Stimulated activated CD8-positive, alpha-beta memory T cell treated with anti-CD3 and anti-CD28 coated beads, Interleukin-4, amount 100 ng/mL, for 1 hour (primary cell): ENCODE measurements at places on chromosomes 7 and 10.

DNA sequence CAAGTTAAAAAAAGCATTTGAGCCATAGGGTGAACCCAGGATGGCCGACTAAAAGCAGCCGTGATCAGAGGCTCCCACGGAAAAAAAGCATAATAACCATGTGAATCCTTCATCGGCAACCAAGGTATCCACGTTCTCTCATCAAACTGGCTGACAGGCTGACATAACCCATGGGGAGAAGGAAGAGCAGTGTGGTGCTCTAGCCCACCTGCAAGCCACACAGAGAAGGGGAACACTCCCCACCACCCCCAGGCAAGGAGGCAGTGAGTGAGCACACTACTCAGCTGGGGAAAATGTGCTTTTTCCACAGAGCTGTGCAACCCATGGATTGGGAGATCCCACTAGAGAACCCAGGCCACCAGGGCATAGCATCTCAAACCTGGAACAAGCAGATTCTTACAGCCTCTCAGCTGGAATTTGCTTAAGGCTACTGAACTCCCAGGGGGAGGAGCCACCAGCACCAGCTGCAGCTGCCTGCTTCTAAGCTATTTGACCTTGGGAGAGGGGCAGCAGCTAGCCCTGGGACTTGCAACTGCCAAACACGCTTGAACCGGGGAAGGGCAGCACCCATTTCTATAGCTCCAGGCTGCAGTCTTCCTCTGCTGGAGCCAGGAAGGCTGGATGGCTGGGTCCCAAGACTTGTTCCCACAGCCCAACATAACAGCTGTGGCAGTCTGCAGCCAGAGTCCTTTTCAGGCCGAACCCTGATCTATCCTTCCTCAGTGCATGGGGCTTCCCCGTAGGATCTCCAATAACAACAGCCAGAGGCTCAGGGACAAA lies 178.2 kb upstream of the NRG3 start:
- DNase-seq: no peak

GRCh38 chr7:100034871-100035510 lies 14.6 kb upstream of the ZSCAN21 start:
- DNase-seq: no peak

DNA sequence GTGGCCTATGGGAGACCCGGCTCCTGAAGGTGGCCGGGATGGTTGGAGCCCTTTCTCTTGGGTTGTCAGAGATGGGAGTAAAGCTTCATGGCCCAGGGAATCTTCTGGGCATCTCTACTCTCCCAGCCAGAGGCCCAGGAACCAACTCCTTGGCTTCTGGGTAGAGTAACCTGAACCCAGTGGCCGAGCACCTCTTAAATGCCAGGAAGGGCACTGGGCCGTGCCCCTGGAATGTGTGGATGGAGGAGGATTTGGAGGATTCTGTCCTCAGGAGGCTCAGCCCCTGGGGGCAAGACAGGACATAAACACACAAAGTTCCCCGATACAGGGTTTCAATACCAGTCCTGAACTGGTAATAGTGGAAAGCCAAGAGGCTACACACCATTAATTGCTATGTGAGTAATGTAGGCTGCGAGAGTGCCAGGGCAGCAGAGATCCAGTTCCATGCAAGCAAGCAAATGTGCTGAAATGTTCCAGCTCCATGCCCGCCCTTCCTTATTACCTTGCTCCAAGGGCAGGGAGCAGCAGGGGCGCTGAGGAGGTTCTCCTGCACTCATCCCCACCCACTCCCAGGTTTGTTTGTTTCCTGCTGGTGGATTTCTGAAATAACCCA lies 1.2 kb downstream of the PALD1 start:
- DNase-seq: no peak

- no peak for DNase-seq
Observed at GRCh38 chr10:85231534-85232270, 903.3 kb downstream of the CCSER2 start.

DNA sequence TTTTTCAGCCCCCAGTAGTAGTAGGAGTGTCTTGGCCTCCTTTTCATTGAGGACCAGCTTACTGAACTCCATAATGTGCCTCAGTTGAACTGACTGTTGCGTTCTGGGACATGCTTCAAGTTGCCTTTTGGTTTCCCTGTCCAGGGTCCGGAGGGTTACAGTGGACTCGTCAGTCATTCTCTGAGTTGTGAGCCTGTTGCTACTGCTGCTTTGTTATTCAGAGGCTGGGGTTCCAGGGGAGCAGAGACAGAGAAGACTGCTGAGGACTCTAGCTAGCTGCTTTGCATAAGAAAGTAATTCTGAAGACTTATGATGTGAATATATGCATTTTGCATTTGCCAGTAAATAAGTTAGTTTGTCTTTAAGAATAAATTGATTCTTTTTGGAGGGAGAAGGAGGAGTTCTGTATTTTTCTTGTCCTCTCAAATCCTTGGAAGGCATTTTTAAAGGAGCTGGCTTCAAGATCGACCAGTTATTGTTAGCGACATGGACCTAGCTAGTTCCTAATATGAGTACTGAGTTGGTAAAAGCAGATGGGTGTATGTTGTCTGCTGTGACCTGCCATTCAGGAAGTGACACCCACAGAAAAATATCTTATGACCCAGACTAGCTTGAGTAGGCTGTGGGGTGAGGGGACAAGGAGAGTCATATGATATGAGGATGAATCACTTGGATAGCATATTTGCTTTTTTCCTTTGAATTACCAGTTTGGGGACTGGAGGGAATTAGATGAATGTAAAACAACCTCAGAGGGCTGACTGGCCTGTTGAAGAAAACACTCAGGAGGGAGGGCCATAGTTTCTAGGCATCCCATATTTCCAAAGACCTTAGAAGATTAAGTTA lies 8.3 kb downstream of the PI4K2A start:
- peak; percentile 13 for DNase-seq

DNA sequence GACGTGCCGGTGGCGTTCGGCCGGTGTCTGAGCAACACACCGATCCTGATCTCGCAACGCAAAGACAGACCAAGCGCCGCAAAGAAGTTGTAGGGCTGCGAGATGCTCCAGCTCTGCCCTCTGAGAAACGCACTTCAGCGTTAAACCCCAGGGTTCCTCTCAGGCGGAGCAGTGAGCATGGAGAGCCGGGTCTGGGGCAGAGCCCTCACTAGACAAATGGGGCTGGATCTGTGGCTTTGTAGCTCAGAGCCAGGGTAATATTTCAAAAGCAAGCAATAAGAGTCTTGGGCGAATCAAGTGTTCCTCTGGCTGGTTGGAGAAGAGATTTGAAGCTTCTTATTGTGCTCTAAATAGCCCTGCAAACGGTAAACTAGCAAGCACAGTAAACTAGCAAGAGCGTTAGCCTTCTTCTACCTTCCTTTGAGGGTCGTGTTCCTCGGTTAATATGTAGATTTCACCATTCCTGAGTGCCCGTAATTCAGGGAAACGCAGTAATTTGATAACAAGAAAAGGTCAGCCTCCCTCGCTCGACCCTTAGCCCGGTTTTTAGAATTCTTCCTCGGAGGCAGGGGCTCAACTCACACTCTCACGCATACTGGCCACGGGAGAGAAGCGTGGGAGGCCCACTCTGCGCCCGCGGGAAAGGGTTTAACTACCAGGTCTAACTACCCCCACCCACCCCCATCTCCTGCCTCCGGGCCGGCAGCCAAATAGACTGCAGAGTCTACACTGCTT lies 6.7 kb downstream of the SKAP2 start:
- DNase-seq: no peak

DNA sequence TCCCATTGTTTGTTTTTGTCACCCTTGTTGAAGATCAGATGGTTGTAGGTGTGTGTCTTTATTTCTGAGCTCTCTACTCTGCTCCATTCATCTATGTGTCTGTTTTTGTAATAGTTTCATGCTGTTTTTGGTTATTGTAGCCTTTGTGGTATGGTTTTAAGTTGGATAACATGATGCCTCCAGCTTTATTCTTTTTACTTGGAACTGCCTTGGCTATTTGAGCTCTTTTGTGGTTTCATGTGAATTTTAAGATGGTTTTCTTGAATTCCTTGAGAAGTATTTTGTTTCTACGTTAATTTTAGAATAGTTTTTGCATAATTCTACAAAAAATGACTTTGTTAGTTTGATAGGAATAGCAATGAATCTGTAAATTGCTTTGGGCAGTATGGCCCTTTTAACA lies 170.0 kb upstream of the IGFBP3 start:
- no peak for DNase-seq

- no peak for DNase-seq
Observed at GRCh38 chr7:108146070-108146842, 16.1 kb upstream of the LAMB4 start.

DNA sequence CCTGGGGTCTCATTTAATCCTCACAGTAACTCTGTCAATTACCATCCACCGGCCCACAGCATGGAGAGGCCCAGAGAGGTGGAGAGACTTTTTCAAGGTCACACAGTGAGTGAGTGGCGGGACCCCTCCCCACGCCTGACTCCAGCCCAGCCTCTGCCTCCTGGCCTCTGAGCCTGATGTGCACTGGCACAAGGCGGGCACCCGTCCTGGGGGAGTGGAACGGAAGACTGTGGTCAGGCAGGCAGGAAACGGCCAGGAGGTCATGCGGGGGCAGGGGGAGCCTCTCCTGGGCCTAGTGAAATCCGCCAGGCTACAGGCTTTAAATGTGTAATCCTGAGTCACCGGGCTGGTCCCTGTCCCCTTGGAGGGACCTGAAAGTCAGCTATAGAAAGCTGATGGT lies 32.2 kb downstream of the ZCCHC24 start:
- no peak for DNase-seq

- DNase-seq: no peak
Observed at GRCh38 chr10:97715259-97715874, 1.8 kb downstream of the MARVELD1 start.

DNA sequence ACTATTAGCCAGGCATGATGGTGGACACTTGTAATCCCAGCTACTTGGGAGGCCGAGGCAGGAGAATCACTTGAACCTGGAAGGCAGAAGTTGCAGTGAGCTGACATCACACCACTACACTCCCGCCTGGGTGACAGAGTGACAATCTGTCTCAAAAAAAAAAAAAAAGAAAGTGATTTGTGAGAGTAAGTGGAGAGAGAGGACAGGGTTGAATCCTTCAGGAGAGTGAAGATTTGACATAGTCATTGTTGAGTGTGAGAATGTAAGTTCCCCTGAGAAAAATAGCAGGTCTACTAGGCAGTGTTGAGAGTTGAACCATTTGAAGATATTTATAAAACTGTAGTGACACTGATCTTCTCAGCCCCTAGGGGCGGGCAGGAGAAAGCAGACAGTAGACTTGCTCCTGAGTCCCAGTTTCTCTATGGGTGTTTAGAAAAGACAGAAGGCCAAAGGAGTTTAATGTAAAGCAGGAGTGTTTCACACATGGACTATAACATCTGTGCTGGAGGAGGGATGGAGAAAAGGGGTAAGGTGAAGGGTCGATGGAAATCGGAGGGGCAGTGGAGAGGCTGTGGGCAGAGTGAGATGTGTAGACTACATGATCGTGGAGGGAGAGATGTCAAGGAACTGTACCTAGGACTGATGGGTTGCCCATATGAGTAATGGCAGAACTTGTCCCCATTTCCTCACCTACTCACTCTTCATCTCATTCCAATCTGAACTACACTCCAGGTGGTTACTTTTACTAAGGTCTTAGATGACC lies 13.7 kb upstream of the LAMB4 start:
- no peak for DNase-seq

GRCh38 chr7:128811631-128812430 lies 18.4 kb upstream of the FLNC start:
- DNase-seq: no peak

DNA sequence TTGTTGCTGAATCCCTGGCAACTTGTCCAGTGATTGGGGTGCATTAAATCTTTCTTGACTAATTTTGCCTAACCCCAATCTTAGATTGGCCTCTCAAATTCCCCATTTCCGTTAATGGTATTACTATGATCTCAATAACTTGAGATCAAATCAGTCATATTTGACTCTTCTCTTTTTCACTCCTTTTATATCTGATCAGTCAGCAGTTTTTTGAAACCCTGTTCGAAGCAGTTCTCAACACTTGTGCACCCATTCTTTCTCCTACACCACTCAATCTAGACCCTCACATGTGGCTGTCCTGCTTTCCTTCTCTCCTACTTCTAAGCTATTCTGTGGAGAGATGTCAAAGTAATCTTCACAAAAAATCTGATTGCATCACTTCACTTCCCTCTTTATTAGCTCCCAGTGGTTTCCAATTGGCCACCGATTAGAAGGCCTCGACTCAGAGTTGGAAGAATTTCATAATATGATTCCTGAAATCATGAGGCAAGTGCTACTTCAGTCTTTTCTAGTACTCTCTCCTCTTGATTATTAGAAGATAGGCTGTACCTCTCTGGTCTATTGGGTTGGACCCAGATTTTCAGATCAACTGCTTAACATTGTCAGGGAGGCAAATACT lies 128.9 kb downstream of the ZNF365 start:
- DNase-seq: no peak

DNA sequence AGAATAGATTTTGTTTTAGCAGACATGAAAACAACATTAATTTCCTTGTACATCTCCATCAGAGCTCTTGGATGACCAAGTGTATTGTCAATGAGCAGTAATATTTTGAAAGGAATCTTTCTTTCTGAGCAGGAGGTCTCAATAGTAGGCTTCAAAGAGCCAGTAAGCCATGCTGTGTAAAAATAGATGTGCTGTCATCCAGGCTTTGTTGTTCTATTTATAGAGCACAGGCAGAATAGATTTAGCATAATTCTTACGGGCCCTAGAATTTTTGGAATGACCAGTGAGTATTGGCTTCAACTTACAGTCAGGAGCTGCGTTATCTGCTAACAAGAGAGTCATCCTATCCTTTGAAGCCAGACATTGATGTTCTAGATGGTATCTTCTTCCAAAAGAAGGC lies 19.0 kb downstream of the MINPP1 start:
- DNase-seq: no peak
